ENCODE measurements at places on chromosomes 12 and 14. TPM values are rescaled to one million over a fixed set of nuclear protein-coding genes. Genes with fewer than 3 reads are reported as not detected.

Gene PIP4P1
- 84.8 TPM for total RNA-seq

Gene ARL1
- 49.5 TPM for total RNA-seq

Gene DEPDC4
- 0.81 TPM for total RNA-seq

DNA sequence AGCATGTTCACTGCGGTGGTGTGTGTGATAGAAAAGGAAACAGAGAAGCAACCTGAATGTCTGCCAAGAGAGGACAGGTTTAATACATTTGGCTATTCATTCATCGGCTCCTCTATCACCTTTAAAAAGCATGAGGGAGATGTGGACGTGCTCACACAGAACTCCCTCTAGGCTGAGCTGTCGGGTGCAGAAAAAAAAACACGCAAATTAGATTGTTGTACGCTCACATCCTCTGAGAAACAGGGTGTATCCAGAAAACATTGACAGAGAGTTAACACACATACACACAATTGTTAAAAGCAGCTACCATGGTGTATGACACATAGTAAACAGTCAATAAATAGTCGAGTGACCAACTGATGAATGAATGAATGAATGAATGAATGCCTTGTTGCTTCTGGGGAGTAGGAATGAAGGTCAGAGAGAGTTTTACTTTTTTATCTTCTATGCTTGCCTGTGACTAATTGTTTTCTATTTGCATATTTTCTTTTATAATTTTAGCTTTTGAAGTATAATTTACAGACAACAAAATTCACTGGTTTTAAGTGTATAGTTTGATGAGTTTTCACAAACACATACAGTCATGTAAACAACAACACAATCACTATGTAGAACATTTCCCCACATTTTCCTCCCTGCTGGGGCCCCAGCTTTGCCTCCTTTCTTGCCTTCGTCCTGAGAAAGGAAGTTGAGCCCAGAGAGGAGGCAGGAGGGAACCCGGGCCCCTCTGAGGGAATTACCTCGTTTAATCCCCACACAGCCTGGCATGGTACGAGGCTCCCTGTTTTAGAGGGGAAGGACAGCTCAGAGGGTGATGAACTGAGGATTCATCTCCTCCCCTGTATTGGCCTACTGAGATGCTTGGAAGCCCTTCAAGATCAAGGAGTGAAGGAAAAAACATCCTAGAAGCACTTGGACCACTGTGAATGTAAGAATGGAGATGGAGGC lies 19.7 kb upstream of the FAM222A start:
- no peak overlapping the region for H3K27ac ChIP-seq
- no peaks in the 10 kb centered on the region for H3K4me1 ChIP-seq
- H3K36me3 ChIP-seq: no peaks in the 10 kb centered on the region
- H3K27me3 ChIP-seq: peaks cover 18% of the 10 kb centered on the region
- no peak overlapping the region for H3K4me3 ChIP-seq
- DNase-seq: no peak

Gene FOXG1
- not detected for total RNA-seq

DNA sequence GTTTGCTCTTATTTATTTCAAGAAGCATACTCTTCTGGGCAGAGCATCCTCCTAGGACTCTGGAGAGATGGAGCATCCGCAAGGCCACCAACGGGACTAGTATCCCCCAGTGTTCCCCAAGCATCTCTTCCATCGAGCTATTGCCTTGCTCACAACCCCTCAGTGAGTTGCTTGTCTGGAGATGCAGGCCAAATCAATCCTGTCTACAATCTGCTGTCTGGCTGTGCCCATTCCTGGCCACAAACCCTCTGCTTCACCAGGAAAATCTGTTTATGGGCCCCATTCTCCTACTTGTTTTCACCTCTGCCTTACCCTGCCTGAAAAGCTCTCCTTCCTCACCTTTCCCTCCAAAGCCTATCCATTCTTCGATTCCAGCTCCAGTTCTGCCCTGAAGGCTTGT lies 219.2 kb downstream of the CACNA1C start:
- H3K36me3 ChIP-seq: no peaks in the 10 kb centered on the region
- H3K27me3 ChIP-seq: no peaks in the 10 kb centered on the region
- no peaks in the 10 kb centered on the region for H3K4me1 ChIP-seq
- H3K27ac ChIP-seq: no peak overlapping the region
- H3K4me3 ChIP-seq: no peak overlapping the region

GRCh38 chr12:1978078-1978862 lies 26.0 kb downstream of the DCP1B start:
- no peak overlapping the region for H3K4me3 ChIP-seq
- peaks cover 12% of the 10 kb centered on the region for H3K36me3 ChIP-seq
- H3K27ac ChIP-seq: no peak overlapping the region
- no peaks in the 10 kb centered on the region for H3K27me3 ChIP-seq
- no peak for DNase-seq
- H3K4me1 ChIP-seq: no peaks in the 10 kb centered on the region

DNA sequence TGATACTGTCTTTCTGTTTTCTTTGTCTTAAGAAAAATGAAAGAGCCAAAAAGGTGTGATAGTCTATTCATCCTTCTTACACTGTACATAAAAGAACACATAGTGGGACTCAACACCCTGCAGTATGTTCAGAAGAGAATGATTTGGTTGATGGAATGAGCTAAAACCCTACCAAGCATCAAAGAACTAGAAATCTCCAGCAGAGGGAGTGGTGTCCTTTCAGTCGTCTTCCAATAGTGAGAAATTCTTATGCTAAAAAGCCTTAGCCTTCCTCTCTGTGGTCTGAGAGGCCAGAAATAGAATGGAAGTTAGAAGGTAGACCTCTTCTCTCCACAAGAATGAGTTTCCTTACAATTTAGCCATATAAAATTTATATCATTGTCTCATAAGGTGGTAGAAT lies 393.4 kb upstream of the SEL1L start:
- H3K27me3 ChIP-seq: no peaks in the 10 kb centered on the region
- no peak overlapping the region for H3K4me3 ChIP-seq
- no peaks in the 10 kb centered on the region for H3K36me3 ChIP-seq
- DNase-seq: no peak

Gene ANGEL1
- total RNA-seq: 14.9 TPM

Gene PPP1R1A
- not detected for total RNA-seq

Gene ITGA5
- total RNA-seq: 1.3 TPM

Gene OR4K1
- total RNA-seq: not detected

Gene TXNDC16
- total RNA-seq: 3.9 TPM

DNA sequence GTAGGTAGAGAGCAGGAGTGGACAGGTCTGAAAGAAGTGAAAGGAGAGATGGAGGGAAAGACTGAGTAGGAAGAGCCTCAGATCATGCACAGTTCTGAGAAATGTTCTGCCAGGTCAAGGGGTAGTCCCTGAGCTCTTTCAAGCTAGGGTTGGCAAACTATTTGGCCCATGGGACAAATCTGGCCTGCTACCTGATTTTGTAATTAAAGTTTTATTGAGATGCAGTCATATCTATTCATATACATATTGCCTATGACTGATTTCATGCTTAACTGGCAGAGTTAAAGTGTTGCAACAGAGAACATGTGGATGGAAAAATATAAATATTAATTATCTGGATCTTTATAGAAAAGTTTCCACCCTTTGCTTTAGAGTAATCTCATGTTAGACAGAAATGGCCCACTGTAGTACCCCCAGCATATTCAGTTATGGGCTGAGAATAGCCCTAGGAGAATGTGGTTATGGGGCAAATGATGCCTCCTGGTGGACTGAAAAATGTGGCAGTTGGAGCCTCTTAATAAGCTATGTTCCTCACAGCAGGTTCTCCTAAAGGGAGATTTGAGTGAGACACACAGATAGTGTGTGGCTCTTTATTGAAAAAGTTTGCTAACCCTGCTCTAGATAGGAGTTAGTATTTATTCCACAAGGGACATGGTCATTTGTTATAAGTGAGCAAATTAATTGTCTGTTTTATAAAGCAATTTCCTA lies 476.9 kb downstream of the LRIG3 start:
- no peak overlapping the region for H3K4me3 ChIP-seq
- H3K36me3 ChIP-seq: no peaks in the 10 kb centered on the region
- no peaks in the 10 kb centered on the region for H3K27me3 ChIP-seq

DNA sequence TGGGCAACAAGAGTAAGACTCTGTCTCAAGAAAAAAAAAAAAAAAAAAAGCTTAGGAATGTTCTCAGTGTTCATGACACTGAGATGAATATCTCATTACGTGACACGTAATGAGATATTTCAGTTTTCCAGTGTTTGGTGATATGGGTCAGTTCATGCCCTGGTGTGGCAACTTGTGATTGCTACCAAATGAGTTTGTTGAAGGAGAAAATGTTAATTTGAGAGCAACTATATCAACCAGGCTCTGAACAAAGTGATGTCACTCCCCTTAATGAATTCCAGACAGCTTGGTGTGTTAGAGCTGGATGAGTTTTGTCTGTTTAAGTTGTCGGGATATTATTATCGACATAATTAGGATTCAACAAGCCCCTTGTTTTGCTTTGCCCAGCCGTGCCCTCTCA lies 211.7 kb downstream of the DPF3 start:
- DNase-seq: no peak
- no peaks in the 10 kb centered on the region for H3K27me3 ChIP-seq
- no peak overlapping the region for H3K4me3 ChIP-seq
- peaks cover 25% of the 10 kb centered on the region for H3K36me3 ChIP-seq

GRCh38 chr14:80110721-80111120 lies 100.6 kb downstream of the DIO2 start:
- no peak overlapping the region for H3K27ac ChIP-seq
- no peaks in the 10 kb centered on the region for H3K36me3 ChIP-seq
- DNase-seq: no peak
- H3K4me1 ChIP-seq: no peaks in the 10 kb centered on the region
- H3K4me3 ChIP-seq: no peak overlapping the region

GRCh38 chr12:19432309-19433170 lies 6.8 kb upstream of the AEBP2 start:
- no peaks in the 10 kb centered on the region for H3K36me3 ChIP-seq
- no peak overlapping the region for H3K4me3 ChIP-seq
- no peaks in the 10 kb centered on the region for H3K4me1 ChIP-seq
- DNase-seq: no peak
- no peaks in the 10 kb centered on the region for H3K27me3 ChIP-seq
- no peak overlapping the region for H3K27ac ChIP-seq

DNA sequence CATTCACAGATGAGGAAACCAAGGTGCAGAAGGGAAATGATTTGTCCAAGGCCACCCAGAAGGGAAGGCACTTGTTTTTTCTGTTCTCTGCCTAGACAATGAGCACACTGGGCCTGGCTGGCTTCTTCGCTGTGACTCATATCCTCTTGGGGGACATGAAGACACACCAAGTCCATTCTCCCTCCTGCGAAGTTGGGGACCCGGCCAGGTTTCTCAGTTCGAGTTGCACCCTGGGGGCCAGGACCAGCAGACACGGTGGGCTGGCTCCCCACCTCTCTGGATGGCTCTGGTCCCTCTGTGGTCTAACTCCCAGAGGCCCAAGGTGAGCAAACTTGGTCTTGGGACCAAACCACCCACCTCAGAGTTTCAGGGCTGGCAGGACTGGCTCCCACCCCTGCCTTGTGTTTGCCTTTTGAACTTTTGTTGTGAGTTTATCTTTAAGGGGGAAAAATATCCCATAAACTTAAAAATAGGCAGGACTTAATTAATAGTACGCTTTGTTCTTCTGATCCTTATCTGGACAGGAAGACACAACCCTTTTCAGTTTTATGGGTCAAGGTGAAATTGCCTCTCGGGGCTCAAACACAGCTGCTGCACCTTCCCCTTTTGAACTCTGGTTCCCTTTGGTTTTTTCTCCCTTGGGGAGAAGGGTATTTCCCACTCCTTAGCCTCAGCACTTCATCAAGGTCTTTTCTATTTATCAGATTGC lies 9.0 kb upstream of the MLEC start:
- peak overlapping the region; percentile 89 for H3K27ac ChIP-seq
- H3K36me3 ChIP-seq: no peaks in the 10 kb centered on the region
- H3K4me1 ChIP-seq: peaks cover 58% of the 10 kb centered on the region
- peak overlapping the region; percentile 74 for H3K4me3 ChIP-seq
- DNase-seq: no peak

Gene RNF212B
- total RNA-seq: not detected

Gene LPAR5
- total RNA-seq: 30.4 TPM

GRCh38 chr12:509500-509899 lies 49.8 kb downstream of the B4GALNT3 start:
- no peaks in the 10 kb centered on the region for H3K36me3 ChIP-seq
- peaks cover 4% of the 10 kb centered on the region for H3K4me1 ChIP-seq
- H3K27ac ChIP-seq: no peak overlapping the region
- H3K27me3 ChIP-seq: peaks cover 24% of the 10 kb centered on the region
- DNase-seq: no peak

DNA sequence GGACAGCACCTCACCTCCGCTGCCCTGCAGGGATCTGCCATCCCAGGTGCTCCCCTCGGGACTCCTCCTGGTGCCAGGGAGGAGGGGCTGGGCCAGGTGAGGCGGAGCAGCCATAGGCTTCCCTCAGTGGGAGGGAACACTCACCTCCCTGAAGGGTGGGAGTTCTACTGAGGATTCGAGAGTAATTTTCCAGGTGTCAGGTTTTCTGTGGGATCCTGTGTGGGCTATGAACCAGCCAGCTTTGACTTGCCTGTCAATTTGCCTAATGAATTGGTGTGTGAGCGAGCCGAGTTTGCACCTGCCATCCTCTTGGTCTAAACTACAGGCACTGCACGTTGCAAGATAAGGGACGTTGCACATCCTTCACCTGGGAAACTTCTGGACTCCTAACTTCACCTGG lies 50.3 kb downstream of the NOC4L start:
- H3K36me3 ChIP-seq: no peaks in the 10 kb centered on the region
- DNase-seq: no peak
- no peak overlapping the region for H3K27ac ChIP-seq
- H3K4me1 ChIP-seq: peaks cover 12% of the 10 kb centered on the region

Gene NFATC4
- total RNA-seq: 9.4 TPM

GRCh38 chr14:61765225-61765943 lies 3.2 kb downstream of the SNAPC1 start:
- H3K4me1 ChIP-seq: peaks cover 31% of the 10 kb centered on the region
- DNase-seq: no peak
- no peak overlapping the region for H3K27ac ChIP-seq
- H3K4me3 ChIP-seq: no peak overlapping the region

- H3K27ac ChIP-seq: no peak overlapping the region
- no peaks in the 10 kb centered on the region for H3K27me3 ChIP-seq
- no peak overlapping the region for H3K4me3 ChIP-seq
Measured at GRCh38 chr12:82593143-82593542, 93.6 kb upstream of the TMTC2 start.

Gene CISTR
- total RNA-seq: not detected

DNA sequence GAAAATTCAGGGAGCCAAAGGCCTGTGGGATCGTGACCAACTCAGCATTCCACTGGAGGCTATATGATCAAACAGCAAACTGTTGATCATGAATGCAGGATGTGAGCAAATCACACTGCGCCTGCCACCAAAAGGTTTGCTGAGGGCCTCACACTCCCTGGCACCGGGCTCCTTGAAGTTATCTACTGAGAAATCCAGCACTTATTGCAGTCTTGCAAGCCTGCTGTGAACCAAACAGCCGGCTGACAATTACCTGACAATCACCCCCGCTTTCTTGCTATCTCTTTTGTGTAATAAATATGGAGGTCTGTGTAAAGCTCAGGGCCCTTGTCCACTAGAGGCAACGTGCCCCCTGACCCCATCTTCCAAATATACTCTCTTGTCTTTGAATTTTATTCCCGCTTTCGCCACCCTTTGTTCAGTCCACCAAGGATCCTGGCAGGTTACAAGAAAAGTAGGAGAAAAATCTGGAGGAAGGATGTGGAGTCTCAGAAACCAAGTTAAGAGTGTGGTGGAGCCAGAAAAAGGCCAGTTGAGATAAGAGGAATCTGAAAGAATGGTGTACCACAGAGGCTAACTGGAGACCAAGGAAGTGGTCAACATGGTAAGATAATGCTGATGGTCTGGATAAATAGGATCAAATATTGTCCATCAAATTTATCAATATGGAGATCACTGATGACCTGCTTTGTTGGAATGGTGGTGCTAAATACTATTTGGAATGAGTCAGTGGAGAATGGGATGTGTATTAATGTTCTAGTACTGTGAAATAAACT lies 229.2 kb downstream of the ALX1 start:
- H3K36me3 ChIP-seq: no peaks in the 10 kb centered on the region
- no peak overlapping the region for H3K4me3 ChIP-seq
- H3K27ac ChIP-seq: no peak overlapping the region
- DNase-seq: no peak
- H3K4me1 ChIP-seq: peaks cover 12% of the 10 kb centered on the region
- H3K27me3 ChIP-seq: no peaks in the 10 kb centered on the region
